Inflammatory macrophage (primary cell): ENCODE measurements at places on chromosomes 7 and 10.
A peak's percentile ranks its signal among the peaks of the same experiment; 100 is the strongest.

DNA sequence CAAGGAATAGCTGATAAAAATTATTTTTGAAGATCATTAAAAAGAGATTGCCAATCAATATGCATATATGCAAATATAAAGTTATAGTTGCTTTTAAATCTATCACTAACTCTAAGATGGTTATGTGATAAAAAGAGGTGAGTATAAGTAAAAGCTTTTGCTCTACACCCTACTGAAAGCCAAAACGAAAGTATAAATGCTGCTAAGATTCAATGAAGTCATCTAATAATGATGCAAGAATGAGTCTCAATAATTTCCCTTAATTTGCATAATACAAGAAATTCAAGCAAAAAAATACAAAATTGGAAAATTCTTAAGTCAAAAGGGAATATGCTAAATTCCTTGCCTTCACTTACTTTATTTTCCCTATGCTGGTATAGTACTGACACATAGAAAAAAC is 75.2 kb downstream of the WAPL start:
- no peak for DNase-seq

DNA sequence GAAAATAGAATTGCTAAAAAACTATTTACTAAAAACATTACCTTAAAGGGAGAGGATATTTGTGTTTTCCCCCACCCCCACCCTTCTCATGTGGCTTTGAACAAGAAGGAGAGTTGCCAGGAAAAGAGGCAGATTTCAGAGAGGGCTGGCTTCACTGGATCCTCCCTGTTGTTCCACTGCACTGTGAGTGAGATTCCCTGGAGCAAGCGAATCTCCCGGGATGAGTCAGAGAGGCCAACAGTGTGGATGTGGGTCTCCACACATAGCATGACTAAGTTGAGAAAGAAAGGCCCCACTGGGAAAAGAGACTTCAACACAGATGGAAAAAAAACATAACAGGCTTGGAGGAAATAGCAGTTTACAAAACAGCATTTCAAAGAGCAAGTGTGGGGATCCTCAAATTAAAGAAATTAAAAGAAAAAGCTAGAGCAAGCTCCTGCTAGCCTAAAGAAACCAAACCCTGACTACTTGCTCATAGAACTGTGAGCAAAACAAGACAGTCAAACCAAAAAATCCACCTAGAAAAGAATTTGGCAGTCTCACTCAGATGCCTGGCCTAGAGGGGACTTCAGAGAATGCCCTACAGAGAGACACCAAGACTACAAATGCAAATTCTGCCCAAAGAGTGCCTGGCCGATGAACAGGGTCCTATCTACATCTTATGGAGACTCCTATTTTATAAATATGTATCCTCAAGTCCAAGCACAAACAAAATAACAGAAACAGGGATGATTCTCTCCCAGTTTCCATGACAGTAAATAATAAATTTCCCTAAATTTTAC is 3.4 kb downstream of the CAV1 start:
- no peak for DNase-seq

GRCh38 chr7:110733221-110733620 is 357.7 kb upstream of the LRRN3 start:
- no peak for DNase-seq

DNA sequence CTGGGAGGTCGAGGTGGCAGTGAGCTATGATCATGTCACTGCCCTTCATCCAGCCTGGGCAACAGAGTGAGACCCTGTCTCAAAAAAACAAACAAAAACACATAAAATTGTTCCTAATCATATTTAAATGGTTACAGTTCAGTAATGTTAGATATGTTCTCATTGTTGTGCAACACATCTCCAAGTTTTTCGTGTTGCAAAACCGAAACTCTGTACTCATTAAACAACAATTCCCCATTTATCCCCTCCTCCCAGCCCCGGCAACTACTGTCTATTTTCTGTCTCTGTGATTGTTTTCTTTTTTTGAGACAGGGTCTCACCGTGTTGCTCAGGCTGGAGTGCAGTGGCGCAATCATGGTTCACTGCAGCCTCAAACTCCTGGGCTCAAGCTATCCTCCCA is 16.1 kb upstream of the PRXL2A start:
- peak; percentile 47 for DNase-seq

DNA sequence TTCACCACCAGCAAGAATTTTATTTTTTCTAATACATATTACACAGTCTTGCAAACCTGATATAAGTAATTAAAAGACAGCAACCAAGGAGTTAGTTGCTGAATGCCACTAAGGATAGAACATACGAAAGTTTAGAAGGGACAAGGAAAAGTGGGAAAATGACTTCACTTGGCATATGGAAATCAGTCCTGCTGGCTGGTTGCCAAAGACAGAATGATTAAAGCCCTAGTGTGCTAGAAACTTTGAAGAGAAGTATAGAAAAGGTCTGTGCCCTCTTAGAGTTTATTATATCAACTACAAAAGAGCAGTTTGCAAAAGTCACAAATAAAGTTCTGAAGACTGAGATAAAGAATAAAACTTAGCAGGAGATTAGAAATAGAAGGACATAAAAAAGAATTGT is 5.8 kb upstream of the YAE1 start:
- no peak for DNase-seq

- no peak for DNase-seq
Measured at GRCh38 chr10:132043861-132044695, 21.7 kb upstream of the JAKMIP3 start.

DNA sequence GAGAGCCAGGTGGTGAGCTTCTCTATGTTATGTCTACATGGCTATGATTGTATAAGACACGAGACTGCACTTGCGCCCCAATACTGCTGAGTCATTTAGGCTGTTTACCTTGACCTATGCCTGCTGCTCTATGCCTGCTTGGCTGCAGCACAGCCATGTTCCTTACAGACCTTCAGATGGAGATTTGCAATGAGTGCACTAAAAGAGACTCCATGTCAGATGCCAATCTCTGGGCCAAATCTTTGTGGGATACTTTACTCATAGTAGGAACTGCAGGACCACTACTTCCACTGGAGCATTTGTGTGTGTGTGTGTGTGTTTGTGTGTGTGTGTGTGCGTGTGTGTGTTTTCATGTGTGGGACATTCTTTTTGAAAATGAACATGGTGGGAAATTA is 50.0 kb upstream of the KMT2E start:
- no peak for DNase-seq
